ENCODE measurements at places on chromosomes 12 and 14.

DNA sequence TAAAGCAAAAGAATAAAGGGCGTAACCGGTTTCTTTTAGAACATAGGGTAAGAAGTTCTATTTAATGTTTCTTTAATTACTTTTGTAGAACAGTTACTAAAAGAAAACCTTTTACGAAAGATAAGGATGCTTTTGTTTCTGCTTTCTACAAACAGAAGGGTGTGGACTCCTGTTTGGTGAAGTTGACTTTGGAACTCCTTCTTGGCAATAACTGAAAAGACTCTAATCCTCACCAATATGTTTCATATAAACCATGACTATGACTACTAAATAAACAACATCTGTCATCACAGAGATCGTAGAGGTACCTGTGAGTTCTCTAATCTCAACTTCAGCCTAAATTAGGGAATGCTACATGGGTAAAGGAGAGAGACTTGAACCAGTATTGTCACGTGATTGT lies 210.8 kb upstream of the FLRT2 start:
- no peak for DNase-seq

DNA sequence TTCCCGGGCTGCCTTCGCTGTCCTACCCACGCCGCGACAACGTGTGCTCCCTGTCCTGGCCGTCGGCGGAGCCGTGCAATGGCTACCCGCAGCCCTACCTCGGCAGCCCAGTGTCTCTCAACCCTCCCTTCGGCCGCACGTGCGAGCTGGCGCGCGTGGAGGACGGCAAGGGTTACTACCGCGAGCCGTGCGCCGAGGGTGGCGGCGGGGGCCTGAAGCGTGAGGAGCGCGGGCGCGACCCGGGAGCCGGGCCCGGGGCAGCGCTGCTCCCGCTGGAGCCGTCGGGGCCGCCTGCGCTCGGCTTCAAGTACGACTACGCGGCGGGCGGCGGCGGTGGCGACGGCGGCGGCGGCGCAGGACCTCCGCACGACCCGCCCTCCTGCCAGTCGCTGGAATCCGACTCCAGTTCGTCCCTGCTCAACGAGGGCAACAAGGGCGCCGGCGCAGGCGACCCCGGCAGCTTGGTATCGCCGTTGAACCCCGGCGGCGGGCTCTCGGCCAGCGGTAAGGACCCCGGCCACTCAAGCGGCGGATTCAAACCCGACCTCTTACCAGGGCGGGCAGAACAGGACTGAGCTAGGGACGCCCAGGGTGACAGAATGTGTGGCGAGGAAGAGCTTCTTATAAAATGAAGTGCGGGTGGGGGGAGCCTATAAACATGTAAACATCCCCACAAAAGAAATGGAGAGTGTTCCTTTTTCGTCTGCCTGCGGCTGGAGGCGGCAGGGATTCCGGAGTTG lies 503 bp downstream of the HOXC12 start:
- no peak for DNase-seq

- DNase-seq = no peak
Observed at GRCh38 chr12:53755893-53756292, 4.1 kb upstream of the CISTR start.

- no peak for DNase-seq
Observed at GRCh38 chr12:27505761-27506160, 18.2 kb upstream of the PPFIBP1 start.

DNA sequence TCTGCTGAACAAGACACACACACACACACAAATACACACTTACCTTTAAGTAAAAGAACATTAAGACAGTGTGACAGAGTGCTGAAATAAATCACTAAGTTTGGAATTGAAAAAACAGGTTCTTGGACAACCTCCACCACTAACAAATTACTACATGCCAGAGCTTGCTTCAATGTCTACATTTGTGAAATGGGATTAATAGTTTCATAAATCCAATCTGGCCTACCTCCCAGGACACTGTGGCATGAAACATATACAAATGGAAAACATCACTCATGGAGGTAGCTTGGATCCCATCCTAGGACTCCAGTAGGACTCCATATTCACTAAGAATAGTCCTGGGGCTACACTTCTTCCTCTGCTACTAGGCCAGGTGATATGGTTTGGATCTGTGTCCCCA lies 8.2 kb upstream of the CCDC60 start:
- no peak for DNase-seq

DNA sequence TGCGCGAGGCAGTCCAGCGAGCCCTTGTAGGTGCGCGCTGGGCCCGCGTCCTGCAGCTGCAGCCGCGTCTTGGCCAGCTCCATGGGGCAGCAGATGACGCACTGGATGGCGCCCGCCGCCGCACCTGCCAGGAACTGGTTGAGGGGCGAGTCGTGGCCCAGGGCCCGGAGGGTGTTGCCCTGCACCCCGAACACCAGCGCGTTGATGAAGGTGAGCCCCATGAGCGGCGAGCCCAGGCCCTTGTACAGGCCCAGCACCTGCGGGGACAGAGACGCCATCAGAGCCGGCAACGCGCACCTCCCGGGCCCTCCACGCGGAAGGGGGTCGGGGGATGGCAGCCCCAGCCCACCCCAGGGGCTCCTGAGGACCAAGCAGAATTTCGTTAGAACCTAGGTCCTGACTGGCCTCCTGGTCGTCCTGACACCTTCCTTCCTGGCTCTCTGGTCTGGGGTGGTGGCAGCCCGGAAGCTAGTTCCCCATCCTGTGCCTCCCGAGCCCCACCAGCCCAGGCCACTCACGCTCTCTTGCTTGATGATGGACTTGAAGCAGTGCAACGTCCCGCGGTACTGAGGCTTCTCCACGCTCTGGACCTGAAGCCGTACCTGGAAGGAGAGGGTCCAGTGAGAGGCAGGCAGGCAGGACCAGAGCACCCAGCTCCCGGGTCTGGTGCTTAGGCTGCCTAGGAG lies 13.3 kb downstream of the SLC25A29 start:
- DNase-seq = no peak

DNA sequence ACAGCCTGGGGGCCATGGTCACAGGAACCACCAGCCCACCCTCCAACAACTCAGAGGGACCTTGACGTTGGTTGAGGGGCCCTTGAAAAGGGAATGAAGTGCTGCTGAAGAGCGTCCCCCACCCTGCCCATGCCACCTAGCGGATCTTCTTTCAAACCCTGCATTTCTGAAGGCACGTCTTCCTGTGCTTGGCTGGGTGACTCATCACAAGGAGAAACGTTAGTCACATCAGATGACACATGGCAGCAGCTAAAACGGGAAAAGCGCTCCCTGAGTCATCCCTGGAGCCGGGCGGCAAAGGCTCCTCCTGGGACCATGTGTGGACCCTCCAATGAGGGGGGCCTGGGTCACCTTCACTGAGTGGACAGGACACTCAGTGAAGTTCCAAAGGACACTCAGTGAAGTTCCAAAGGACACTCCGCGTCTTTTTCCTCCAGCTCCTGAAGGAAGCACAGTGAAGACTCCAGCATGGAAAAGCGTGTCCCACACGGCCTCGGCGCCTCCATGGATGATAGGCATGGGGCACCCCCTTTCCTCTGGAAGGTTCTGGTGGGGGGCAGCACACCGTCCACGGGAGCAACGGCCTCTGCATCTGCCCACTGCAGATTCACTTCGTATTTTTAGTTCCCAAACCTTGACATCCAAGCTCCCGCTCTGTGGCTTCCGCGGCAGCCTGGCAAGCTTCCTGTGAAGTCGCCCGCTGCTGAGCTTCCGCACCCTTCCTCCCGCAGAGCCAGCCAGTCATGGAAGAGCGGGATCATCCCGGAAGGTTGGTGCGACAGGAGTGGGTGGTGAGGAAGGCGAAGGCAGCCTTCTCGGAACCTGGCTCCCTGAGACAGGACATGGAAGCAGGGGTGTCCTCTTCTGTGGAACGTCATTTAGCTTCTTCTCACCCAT lies 383.4 kb downstream of the VRK1 start:
- no peak for DNase-seq

- DNase-seq = peak; percentile 69
Observed at GRCh38 chr14:21913759-21914158, 240.1 kb upstream of the OR4E1 start.

DNA sequence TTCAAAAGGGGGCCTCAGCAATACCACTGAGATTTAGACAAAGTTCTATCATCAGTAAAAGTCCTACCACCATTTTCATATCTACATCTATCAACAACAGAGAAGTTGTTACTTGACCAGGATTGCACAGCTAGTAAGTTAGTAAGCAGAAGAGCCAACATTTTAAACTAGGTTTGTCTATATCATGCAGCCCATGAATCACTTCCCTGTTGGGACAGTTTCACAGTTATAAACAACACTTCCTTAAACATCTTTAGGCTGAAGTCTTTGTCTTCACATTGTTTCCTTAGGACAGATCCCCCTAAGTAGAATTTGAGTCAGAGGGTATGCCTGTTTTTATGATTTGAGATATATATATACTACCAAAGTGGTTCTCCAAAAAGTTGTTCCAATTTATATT lies 68.5 kb downstream of the DAO start:
- DNase-seq = no peak

GRCh38 chr12:29702972-29703371 lies 80.8 kb downstream of the TMTC1 start:
- no peak for DNase-seq

DNA sequence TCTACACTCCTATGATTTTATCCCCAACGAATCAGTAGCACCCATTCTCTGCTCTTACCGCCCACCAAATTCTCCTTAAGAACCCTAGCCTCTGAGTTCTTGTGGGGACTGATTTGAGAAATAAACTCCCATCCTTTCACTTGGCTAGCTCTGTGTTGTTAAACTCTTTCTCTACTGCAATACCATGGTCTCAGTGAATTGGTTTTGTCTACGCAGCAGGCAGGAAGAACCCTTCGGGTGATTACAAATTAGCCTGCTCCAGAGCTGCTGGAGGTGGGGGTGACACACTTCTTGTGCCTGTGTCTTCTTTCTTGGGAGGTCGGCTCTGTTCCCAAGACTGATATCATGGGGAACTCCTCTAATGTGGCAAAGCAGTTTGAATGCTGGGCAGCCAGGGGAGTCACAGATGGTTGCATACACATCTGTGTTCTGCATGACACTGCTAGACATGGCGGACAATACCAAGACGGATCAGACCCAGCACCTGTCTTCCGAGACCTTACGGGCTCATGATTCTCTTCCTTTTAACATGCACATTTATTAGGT lies 1.6 kb upstream of the C1S start:
- no peak for DNase-seq
